IPS DF 6.9 (cell line): ENCODE measurements at places on chromosomes 1 and 21.

GRCh38 chr1:99334991-99335390 lies 70.7 kb downstream of the PLPPR4 start:
- DNase-seq = no peak

- DNase-seq = no peak
These were observed 31.6 kb upstream of the PADI6 start for GRCh38 chr1:17340358-17340757.

DNA sequence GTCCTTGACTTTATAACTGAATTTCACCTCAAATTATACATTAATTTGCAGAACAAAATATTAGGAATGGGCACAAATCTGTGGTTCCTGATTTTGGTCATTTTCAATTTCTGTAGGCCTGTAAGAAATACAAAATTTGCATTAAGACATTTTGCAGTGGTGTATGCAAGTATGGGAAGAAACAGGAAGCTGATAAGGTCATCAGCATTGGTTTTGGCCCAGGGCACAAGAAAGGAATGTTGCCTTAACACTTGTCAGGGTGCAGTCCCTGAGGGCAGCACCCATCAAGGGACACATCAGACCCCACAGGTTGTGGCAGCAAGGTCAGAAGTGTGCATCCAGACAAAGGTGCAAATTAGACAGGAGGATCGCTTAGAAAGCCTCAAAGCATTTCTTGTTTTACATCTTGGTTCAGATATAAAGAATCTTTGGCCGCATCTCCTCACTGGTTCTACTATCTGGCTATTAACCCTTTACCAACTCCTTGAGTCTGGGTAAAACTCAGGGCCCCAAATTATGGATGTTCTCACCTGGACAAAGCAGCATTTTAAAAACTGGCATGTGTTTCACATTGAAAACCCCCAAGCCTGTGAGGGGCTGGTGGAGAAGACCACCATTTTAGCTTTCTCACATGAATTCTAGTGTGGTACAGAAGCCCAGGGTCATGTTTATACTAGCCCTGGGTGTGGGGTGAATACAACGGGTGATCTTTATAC lies 182.4 kb downstream of the CDC7 start:
- no peak for DNase-seq

DNA sequence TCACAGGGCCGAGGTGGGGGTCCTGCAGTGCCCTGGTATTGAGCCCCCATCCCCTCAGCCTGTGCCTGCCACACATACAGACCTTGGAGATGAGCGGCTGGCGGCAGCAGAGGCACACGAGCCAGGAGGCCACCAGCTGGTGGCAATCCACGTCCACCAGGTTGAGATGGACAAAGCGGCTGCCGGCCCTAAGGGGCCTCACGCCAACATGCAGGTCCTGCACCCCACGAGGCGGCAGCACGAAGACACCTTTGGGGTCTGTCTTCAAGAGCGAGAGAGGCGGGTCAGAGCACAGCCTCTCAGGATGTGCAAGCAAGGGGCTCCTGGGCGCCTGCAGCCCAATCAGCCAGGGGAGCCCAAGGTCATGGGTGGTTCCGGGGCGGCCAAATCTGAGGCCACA lies 128.0 kb downstream of the NPHP4 start:
- no peak for DNase-seq

- no peak for DNase-seq
These were observed 453 bp downstream of the PABPC4 start for GRCh38 chr1:39576016-39576657.

GRCh38 chr1:60402216-60402615 lies 328.6 kb upstream of the C1orf87 start:
- DNase-seq = no peak

- no peak for DNase-seq
These were observed 301.3 kb upstream of the B3GALT2 start for GRCh38 chr1:193487722-193488121.

DNA sequence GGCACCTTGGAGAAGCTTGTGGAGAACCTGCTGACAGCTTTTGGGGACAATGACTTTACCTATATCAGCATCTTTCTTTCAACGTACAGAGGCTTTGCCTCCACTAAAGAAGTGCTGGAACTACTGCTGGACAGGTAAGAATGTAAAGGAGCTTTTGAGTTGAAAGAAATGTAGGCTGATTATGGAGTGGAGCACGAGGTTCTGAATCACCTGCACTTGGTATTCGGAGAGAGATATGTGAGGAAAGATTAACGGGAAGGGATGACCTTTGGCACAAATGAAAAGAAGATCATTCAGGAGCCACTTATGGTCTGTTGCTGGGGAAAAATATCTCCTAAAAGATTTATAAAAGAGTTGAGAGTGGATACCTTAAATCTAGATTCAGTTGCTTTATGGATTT lies 42.7 kb downstream of the RGL1 start:
- DNase-seq = no peak
